Activated naive CD8-positive, alpha-beta T cell treated with anti-CD3 and anti-CD28 coated beads for 36 hours (primary cell): ENCODE measurements at places on chromosomes 2 and 18. TPM values are rescaled to one million over a fixed set of nuclear protein-coding genes. Genes with fewer than 3 reads are reported as not detected.
A peak's percentile ranks its signal among the peaks of the same experiment; 100 is the strongest.

GRCh38 chr2:238864207-238865014, 16.5 kb downstream of the TWIST2 start:
- DNase-seq: peak; percentile 42

- DNase-seq: no peak
These were observed 263.2 kb downstream of the IRS1 start for GRCh38 chr2:226536410-226536809.

- DNase-seq: no peak
These were observed 118.4 kb downstream of the MAP4K4 start for GRCh38 chr2:101815739-101816391.

GRCh38 chr2:43542285-43542933, 53.4 kb downstream of the THADA start:
- no peak for DNase-seq

GRCh38 chr2:207163053-207163755, 2.5 kb downstream of the KLF7 start:
- DNase-seq: no peak

- DNase-seq: no peak
These were observed 50.8 kb upstream of the ITGA6 start for GRCh38 chr2:172376505-172377125.

DNA sequence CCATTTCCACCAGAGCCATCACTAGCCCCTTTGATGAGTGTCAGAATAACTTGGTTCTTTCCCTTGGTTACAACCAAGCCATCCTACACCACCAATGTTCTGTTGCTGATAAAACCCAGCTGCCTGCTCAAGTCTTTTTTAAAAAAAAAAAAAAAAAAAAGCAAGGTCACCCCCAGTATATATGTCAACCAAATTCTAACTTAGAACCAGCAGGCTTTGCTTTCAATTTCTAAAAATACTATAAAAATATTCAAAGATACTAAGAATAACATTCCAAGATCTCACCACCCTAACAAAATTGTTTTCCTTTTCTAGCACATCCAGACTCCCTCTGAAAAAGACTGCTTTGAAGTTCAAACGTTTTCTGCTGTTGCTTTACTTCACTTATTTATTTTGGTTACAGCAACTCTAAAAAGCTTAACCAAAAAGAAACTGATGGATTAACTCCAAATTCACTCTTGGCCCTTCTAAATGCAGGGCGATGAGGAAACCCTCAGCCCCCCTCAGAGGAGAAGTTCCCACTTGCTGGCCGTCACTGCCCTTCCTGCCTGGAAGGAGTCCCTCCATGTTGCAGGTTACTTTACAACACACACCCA, 10.9 kb downstream of the UXS1 start:
- no peak for DNase-seq

GRCh38 chr2:227415538-227416424, 28.0 kb upstream of the SCYGR1 start:
- peak; percentile 23 for DNase-seq

DNA sequence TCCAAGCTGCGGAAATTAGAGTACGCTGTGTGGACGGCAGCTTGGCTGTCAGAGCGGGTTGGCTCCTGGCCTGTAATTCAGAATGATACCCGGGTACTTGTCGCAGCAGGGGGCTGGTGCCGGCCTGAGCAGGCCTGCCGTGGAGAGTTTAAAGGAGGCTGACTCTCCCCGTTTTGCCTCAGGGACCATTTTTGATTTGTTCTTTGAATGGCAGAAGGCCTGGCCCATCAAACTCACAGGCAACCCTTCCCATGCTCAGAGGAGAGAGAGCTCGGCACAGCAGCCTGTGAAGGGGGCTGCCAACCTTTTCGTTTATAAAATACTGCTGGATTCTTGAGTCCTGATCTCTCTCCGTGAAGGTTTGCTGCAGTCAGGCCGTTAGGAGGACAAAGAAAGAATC, 151.3 kb downstream of the KLHL29 start:
- DNase-seq: no peak

GRCh38 chr2:146412625-146413024, 1432.2 kb upstream of the ACVR2A start:
- DNase-seq: no peak

DNA sequence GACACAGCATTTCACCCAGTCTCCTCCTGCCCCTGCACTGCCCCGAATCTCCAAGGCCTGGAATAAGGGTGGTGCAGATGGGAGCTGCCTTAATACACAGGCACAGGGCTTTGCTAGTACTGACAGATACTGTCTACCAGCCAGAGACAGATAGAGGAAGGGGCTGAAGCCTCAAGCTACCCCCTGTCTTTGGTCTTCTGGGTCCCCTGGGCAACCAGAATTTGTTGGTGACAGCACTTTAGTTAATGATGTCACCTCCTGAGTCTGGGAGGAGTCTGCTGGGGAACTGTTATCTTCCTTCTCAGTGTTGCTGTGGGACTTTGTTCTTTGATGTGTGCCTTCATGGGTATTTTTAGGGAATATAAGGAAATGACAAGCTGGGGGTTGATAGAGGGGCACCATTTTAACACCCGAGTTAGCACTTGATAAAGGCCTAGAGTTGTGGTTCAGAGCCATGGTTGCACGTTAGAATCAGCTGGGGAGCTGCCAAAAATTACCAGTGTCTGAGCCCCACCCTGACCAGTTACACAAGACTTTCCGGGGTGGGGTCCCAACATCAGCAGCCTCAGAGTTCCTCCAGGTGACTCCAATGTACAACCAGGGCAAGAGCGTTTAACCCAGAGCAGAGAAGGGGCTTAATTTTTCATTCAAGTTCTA, 136.8 kb downstream of the SMAD7 start:
- DNase-seq: no peak

GRCh38 chr2:59919579-59919978, 633.9 kb downstream of the BCL11A start:
- no peak for DNase-seq

DNA sequence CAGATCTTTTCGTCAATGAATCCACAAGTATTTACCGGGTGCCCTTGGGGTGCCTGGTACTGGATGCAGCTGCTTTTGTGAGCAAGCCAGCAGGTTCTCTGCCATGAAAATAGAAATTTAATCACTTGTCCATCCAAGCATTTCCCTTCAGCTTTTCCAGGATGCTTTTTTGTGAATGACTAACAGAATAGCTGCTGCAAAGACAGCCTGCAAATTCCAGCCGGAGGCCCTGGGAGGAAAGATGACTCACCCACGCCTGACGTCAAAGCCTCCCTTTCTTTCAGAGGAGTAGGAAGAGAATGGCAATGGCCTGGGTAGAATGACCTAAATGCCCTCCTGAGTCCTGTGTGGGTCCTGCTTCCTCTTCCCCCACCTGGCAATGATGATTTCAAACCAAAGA, 111.9 kb downstream of the AP1S3 start:
- no peak for DNase-seq

DNA sequence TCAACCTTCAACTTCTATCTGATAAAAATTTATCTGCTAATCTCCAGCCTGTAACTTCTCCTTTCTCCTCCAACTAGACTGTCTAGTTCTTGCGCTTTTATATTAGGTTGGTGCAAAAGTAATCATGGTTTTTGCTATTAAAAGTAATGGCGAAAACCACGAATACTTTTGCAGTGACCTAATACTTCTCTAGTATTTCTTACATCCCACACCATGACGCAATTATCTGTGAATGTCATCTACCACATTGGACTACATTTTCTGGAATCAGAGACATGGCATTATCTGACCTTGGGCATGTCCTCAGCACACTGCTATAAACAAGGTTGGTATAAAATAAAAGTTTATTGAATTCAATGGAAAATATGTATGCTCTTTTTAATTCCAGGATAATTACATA, 370.2 kb upstream of the LYPD1 start:
- DNase-seq: no peak

GRCh38 chr2:100411841-100412292, 5.6 kb downstream of the CHST10 start:
- no peak for DNase-seq

GRCh38 chr2:134399096-134399495, 145.2 kb downstream of the MGAT5 start:
- DNase-seq: no peak

- DNase-seq: no peak
These were observed 628 bp downstream of the GIGYF2 start for GRCh38 chr2:232697807-232698110.

DNA sequence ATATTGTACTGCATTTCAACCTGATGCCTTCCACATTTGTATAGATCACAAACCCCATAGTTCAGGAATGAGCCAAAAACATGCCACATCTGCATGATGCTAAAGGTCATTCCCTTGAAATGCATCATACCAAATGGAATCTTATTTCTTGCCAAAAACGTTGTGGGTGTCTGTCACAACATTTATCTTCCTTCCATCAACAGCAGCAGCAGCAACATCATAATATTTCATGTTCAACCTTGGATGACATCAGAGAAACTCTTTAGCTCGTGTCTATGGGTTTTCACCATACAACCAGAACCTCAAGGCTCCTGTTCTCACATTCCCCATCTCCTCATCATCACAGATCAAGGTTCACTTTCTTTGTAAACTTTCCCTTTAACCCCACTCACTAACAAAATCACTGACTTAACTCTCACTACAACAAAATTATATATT, 221.3 kb upstream of the CTAGE1 start:
- DNase-seq: no peak

GRCh38 chr2:181781078-181781786, 100.9 kb upstream of the NEUROD1 start:
- no peak for DNase-seq

DNA sequence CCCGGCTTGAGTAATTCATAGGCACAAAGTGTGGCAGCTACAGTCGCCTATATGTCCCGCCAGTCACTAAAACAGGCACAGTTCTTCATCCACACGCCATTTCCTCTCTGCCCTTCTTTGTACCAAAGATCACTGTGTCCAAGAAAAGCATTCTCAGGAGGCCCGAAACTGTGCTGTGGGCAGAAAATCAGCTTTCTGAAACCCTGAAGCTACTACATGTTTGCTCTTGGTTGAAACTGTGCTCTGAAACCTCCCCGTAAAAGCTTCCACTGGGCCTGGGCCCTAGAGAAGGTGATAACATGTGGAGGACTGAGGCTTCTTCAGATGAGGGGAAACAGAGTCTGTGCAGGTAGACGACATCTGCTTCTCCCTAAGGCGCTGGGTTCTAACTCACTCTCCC, 75.6 kb upstream of the ID2 start:
- DNase-seq: no peak

- DNase-seq: no peak
These were observed 86.0 kb downstream of the CTIF start for GRCh38 chr18:48624856-48625255.

GRCh38 chr18:51520676-51521180, 323.2 kb upstream of the MEX3C start:
- no peak for DNase-seq

GRCh38 chr18:75049455-75049789, 159.5 kb downstream of the PTGR3 start:
- DNase-seq: no peak

- DNase-seq: no peak
These were observed 7.4 kb upstream of the IGFBP5 start for GRCh38 chr2:216702756-216703155.

- DNase-seq: no peak
These were observed 101.9 kb downstream of the BIN1 start for GRCh38 chr2:127004893-127005600.

CTDP1 gene
- total RNA-seq: 44.4 TPM

CHRNG gene
- total RNA-seq: not detected

GKN1 gene
- not detected for total RNA-seq

PSMD14 gene
- 93.8 TPM for total RNA-seq

COL3A1 gene
- not detected for total RNA-seq

ITGA4 gene
- 71.9 TPM for total RNA-seq

ITSN2 gene
- total RNA-seq: 46.2 TPM
